NCI-H187 (cell line): ENCODE measurements at places on chromosomes 4 and X.

DNA sequence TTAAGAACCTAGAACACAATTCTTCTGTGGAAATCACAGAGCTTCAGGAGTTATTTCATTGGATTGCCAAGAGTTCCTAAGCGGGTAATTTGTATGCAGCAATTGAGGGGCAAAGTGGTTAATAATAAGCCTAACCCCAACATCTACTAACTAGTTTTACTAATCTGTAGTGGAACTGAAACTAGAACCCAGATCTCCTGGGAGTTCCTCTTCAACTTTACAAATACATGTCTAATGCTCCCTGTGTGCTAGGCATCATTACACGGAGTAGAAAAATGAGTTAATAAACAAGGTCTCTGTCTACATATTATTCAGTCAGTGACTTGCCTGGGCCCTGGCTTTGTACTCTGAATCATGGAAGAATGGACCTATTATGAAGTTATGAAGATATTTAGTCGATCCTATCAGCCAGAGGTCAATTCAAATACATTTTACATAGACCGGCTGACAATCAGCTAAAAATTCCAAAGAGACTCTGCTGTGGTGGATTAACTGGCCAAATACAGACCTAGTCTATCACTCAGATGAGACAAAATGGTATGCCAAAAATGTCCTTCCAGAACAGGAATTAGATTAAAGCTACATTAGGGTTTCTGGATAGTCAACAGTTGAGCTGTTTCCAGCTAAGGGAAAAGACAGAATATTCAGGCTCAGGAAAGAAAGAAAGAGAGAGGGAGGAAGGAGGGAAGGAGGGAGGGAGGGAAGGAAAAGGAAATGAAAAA is 326.0 kb downstream of the FBXW7 start:
- DNase-seq, result no peak

- no peak for DNase-seq
These were observed 30.6 kb upstream of the ETNPPL start for GRCh38 chr4:108793415-108793814.

DNA sequence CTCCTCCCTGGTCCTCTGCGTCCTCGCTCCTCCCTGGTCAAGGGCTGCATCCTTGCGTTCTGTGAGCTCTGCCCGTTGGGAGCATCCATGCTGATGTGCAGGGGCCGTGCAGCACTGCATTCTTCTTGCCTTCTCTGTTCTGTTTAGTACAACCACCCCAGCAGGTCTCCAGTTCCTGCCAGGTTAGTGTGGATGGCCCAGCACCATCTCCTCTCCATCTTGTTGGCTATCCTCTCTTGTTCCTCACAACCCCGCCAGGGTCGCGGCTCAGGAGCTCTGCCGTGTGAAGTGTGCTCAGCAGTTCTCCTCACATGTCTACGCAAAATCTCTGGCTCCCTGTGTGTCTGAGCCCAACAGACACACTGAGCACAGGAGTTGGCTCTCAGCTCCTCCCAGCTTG is 10.4 kb upstream of the MAEA start:
- DNase-seq, result no peak

- no peak for DNase-seq
These were observed 11.3 kb downstream of the SNX12 start for GRCh38 chrX:71056867-71057266.

- DNase-seq, result no peak
These were observed 36.3 kb downstream of the NAT8L start for GRCh38 chr4:2095236-2096072.
